ENCODE measurements at places on chromosomes 12 and 14. TPM values are rescaled to one million over a fixed set of nuclear protein-coding genes. Genes with fewer than 3 reads are reported as not detected.
A peak's percentile ranks its signal among the peaks of the same experiment; 100 is the strongest.

DNA sequence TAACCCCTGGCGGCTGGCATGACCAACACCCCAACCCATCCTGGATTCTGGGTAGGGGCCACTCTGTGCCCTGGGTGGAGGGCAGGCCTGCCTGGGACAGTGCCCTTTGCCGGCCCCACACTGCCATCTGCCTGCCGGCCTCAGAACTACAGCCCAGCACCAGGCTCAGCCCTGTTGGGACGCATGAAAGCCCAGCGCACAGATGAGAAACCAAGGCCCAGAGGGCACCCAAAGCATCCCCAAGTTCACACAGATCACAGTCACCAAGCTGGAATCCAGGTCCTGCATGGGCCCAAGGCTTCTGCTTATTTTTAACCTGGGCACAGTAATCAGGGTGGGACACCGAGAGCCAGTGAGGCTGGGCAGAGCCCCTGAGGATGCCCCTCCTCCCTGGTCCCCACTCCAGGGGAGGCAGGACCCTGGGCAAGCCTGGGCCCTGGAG is 26.2 kb downstream of the RFLNA start:
- peak; percentile 75 for DNase-seq

- no peak for DNase-seq
Observed at GRCh38 chr12:13339091-13339490, 142.6 kb downstream of the EMP1 start.

DNA sequence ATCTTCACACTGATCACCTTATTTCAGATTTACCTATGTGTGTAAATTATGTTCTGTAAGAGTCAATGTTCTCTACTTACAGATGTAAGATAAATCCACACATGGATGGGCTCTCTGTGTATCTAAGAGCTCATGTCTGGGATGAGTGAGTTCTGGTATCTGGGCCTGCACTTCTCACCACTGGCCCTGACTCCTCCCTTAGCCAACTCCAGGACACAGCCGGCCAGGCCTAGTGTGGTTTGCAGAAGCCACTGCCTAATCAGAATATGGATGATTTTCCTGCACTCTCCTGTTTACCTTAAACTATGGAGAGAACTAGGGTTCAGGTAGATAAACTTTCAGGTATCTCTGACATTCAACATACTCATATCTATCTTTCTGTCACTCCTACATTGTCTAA is 1284.8 kb downstream of the TMEM121 start:
- no peak for DNase-seq

- no peak for DNase-seq
Observed at GRCh38 chr14:79318371-79318770, 892.9 kb downstream of the DIO2 start.

GRCh38 chr14:49959822-49960408 is 67.0 kb downstream of the ARF6 start:
- DNase-seq = no peak

DNA sequence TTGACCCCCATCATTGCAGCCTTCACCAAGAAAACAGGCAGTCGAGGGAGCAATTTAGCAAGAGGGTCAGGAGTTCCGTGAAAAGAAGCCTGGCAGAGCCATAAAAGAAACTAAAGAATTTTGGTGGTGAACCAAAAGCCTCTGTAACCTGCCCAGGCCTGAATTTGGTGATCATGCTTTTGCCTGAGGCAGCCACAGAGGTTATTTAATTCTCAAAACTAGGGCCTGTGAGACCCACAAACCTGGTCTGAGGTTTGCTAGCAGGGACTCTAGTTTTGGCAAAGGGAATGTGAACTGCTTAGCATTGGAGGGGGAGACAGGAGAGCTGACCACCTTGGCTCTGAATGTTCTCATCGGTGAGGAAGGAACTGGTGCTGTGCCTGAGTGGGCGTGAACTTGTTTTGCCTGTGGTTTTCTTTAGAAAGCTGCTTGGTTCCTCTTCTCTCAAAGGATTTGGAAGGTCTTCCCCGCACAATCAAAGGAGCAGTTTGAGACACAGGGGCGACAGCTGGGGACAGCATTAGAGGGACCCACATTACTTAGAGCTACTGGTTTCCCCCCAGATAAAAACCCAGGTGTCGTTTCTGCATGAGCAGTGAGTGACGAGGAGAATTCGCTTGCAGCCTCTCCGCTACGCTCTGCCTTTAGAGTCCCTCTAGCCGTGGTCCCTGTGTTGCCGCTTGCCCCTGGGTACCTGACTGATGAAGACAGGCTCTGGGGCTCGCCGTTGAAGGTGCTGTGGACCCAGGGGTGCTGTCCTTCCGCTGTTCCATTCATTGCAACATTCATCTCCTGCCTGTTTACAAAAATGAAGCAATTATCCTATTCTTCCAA is 12.6 kb upstream of the WNT5B start:
- DNase-seq = no peak

The P2RX2 gene
- total RNA-seq = not detected

The FKBP11 gene
- total RNA-seq = 7.0 TPM

The ANKS1B gene
- 36.8 TPM for total RNA-seq

The SALL2 gene
- total RNA-seq = 4.7 TPM

The PIANP gene
- 0.06 TPM for total RNA-seq

The SLC25A47 gene
- total RNA-seq = not detected

Data from Daoy (cell line).